ENCODE measurements at places on chromosomes 16 and 17.

GRCh38 chr16:57352636-57353047, 5.9 kb upstream of the CCL22 start:
- DNase-seq = no peak

DNA sequence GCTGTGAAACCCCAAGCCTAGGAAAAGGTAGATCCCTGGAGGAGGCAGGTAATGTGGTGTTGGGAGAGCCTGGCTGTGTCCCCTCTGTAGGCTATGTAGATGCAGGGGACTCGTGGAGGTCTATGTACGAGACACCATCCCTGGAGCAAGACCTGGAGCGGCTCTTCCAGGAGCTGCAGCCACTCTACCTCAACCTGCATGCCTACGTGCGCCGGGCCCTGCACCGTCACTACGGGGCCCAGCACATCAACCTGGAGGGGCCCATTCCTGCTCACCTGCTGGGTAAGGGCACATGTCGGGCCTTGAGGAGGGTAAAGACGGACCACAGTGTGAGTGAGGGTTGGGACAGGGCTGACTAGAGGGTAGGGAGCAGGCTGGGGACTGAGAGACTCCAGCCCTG, 12.0 kb downstream of the ACE start:
- no peak for DNase-seq

- DNase-seq = no peak
Observed at GRCh38 chr17:82167028-82167427, 45.6 kb downstream of the CCDC57 start.

DNA sequence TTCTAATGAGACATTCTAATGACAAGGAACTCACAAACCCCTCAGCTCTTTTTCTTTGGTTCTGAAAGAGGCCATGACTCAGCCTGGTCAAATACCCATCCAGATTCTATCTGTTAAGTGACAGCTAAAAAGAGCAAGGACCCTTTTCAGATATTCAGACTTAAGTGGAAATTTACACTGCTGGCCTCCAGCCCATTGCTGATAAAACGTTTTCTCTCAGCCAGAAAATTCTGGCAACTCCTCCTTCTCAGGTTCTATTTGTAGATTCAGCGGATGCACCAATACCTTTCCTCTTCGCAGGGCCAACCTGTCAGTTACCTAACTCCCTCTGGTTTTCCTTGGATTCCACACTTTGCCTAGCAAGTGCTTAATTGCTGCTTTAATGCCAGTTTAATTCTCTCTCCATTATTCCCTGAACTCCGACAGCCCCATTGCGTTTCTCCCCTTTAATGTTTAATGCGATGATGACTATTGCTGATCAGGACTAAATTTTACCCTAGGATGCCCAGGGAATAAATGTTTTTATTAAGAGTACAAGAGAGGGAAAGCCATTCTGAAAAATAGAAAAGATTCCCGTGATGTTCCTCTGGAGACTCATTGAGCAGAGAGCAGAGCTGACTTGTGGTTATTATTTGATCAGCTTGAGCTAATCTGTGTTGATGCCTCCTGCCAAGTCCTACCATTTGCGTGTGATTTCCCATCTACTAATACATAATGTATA, 35.9 kb upstream of the TOM1L1 start:
- no peak for DNase-seq

GRCh38 chr17:61389670-61390478, 9.8 kb upstream of the TBX2 start:
- peak; percentile 24 for DNase-seq

DNA sequence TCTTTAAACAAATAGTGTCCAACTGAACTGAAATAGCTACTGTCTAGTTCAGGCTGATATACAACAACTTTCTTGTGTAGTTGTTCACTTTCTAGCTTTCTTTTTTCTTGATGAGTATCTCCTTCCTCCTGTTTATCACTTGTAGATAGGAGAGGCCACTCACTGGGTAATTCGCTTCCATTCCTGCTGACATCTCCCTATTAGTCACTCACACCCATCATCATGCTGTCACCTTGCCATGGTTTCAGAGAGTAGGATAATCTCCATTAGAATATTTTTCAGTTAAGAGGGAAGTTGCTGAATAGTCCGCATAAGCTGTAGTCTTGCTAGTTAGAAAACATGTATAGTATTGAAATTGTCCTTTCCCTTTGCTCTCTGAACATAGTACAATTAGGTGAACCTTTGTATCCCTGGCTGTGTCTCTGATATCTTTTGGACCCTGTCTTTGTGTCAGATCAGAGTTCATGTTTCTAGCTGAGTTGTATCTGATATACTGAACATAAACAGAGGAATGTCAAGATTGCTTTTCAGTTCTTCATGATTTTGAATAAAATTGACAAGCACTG, 64.4 kb upstream of the RASL10B start:
- no peak for DNase-seq

- DNase-seq = peak; percentile 43
Observed at GRCh38 chr17:81097134-81097942, 62.4 kb downstream of the BAIAP2 start.

DNA sequence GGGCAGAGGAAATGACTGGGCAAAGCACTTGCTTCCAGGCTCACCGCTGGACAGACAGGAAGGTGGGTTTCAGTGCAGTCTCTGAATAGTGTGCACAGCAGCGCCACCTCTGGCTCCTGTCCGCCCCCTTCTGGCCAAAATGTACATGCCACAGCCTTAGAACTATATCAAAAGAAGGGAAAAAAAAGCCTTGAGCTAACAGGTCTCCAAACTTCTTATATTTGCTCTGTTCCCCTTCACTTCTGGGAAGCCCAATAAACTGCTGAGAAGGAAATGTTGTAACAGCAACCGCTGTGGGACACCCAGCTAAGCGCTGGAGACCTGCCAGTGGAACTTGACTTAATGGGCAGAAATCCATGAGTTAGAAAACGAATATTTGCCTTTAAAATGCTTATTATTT, 17.5 kb downstream of the COG7 start:
- peak; percentile 71 for DNase-seq

- DNase-seq = peak; percentile 59
Observed at GRCh38 chr17:8740486-8740885, 4.2 kb downstream of the CCDC42 start.

GRCh38 chr16:21593530-21594289, 5.7 kb upstream of the METTL9 start:
- DNase-seq = no peak

GRCh38 chr16:58490065-58490464, 9.9 kb upstream of the NDRG4 start:
- DNase-seq = no peak

DNA sequence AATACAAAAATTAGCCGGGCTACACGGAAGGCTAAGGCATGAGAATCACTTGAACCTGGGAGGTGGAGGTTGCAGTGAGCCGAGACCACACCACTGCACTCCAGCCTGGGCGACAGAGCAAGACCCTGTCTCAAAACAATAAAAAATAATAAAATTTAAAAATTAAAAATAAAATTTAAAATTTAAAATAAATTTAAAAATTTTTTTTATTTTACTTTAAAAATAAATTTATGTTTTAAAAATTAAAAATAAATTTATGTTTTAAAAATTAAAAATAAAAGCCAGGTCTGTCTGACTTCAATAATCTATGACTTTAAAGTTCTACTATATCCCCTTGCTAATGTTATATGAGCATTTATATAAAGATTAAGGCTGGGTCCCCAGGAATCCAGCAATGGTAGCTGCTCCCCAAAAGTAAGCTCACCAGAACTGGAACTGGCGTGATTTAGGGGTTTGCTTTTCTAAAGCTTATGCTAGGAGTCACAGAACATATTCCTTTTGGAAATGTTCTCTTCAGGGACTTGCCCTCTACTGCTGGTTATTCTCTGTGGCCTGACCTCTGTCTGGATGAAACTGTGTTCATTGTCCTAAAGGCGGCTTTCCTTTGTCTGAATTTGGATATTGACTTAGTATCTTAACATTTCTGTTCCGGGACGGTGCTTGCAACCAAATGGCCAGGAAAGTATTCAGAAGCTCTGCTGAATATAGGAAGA, 140.2 kb upstream of the NOL11 start:
- DNase-seq = no peak

- DNase-seq = no peak
Observed at GRCh38 chr17:51685287-51685909, 425.1 kb downstream of the UTP18 start.

DNA sequence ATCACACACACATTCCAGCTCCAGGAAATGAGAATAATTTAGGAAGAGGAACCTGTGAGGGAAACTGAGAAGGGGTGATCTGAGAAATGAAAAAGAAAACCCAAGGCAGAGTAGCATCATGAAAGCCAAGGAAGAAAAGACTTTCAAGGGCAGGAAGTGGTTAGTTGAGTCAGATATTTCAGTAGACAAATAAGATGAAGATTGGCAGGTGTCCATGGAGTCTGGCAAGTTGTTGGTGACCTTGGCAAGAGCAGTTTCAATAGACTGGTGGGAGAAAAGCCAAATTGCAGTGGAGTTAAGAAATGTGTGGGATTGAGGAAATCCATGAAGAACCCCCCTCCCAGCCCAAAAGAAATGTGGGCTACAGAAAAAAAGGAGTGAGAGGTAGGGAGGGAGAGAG, 10.7 kb downstream of the GNAO1 start:
- peak; percentile 61 for DNase-seq

DNA sequence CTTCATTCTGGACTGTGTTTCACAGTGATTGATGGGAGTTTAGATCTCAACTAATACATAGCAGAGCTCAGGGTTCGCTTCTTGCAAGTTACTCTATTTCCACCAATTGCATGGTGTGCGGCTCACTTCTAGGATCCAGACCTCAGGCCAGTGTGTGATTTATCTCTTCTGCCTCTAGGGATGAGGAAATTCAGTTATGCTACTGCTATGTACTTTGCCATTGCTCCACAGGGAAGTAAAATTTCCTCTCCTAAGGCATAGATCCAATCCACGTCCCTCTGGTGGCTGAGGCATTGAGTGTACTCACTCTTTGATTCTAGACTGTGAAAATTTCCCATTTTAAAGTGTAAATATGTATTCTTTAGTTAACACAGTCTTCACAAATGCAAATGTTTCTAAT, 214.1 kb downstream of the HS3ST3B1 start:
- no peak for DNase-seq

DNA sequence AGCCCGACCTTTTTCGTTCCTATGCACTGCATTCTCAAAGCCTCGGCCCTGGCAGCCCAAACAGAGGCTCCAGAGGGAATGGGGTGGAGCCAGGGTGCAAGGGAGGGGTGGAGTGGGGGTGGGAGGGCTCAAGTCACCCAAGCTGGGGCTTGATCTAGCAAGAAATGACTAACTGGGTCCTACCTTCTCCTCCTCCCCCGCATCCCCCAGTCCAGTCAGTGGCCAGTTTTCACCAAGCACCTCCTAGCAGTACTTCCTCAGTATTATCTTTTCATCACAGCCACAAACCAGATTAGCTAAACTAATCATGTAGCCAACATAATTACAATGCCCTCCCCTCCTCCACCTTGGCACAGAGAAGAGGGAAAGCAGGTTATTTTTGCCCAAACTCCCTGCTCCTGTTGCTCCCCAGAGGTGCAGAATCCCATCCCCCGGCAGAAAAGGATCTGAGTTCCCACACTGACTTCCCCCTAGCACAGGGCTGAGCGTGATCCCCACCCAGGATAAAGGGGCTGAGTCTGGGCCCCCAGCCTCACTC, 2.2 kb downstream of the JUP start:
- no peak for DNase-seq

GRCh38 chr16:74999219-74999608, 390 bp downstream of the ZNRF1 start:
- DNase-seq = no peak

GRCh38 chr16:693766-694165, 3.6 kb upstream of the WDR24 start:
- DNase-seq = peak; percentile 30

DNA sequence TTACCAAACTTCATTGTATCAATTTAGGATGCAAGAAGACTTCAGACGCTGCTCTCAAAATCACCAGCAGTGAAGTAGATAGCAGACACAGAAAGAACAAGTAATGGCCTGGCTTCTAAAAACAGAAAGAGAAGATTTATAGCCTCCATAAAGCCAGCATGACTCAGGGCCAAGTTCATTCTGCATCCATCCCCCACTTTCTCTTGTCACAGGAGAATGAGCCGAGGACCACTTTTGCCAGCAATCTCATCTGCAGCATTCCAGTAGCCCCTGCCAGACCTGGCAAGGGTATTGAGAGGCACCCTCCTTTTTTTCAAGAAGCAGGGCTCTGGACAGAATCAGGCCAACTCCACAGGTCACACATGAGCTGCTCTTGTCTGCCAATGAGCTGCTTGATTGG, 355.4 kb upstream of the SOX9 start:
- DNase-seq = no peak

- DNase-seq = no peak
Observed at GRCh38 chr17:34377078-34377823, 14.2 kb upstream of the CCL1 start.
